ENCODE measurements at places on chromosomes 6 and 20.

DNA sequence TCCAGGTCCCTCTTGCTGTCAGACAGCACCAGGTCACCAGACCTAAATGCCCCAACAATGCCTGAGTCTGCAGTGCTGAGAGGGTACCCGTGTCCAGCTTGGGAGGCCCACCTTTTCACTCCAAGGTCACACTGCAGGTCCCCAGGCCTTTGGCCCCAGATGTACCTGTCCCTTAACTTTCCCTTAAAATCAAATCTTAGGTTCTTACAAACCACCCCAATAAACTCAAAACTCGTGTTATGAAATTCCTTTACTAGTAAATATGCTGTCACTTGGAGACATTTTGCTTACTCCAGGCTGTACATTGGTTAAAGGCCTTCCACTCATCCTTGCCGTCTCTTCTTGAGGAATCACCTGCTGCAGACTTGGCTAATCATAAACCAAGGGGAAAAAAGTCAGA, 165.7 kb upstream of the RREB1 start:
- no peak for DNase-seq

DNA sequence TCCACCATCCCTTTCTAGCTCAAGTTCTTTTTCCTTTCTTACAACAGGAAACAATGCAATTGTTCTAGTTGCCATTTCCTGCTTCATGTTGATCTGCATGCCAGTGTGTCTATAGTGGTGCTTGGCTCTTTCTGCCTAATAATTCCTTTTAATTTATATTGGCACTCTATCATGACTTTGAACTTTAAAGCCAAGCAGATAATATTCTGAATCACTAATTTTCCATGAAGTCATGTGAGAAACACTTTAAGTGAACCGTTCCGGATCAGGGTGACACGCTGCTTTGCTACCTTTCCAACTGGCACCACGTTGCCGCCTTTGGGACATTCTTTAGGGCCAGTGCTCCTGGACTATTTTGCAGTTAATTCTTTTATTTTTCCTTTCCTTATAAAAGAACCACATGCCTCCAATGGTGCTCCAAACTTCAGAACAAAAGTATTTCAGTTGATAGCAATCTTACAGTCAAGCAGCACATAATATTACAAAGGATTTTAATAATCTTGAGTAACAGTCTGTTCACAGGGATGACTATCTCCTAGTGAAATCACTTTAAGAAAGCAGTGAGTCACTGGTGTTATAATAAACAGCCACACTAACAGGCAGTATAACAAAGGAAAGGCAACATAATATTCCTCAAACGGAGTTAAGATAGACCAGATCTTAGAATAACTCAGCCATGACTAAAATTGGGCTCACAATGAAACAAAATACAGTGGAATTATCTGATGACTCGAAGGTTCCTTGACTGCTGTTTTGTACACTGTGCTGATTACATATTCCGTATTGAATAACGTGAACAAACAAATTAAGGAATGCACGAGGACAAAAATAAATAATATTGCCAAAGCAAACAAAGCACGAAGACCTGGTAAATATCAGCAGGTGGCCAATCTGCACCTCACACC, 19.0 kb upstream of the BLOC1S5 start:
- no peak for DNase-seq

- DNase-seq, result no peak
Observed at GRCh38 chr20:46455729-46456128, 49.3 kb upstream of the ELMO2 start.

DNA sequence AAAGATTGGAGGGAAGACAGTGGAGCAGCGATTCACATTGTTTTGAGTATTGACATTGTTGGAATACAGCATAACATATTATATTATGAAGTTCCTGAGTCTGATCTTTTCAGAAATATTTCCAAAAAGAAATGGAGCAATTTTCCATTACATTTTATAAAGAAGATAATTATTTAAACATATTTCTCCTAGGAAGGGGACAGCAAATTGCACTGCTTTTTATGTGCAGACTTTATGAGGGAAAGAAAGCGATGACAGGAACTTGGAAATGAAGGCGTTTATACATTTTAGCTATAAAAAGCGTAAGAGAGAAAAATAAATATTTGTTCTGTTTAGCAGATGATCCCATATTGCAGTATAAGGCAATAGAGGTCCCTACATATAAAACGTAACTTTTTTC, 117.0 kb upstream of the EDN1 start:
- DNase-seq, result no peak

- DNase-seq, result no peak
Observed at GRCh38 chr20:59176812-59177211, 13.2 kb downstream of the ZNF831 start.

- DNase-seq, result no peak
Observed at GRCh38 chr20:3786126-3786484, 435 bp downstream of the CENPB start.

- DNase-seq, result no peak
Observed at GRCh38 chr20:42587427-42587826, 602.3 kb downstream of the PTPRT start.

- DNase-seq, result no peak
Observed at GRCh38 chr6:27136077-27136644, 111.3 kb upstream of the PRSS16 start.

- DNase-seq, result no peak
Observed at GRCh38 chr6:63114610-63115211, 96.6 kb upstream of the FKBP1C start.

DNA sequence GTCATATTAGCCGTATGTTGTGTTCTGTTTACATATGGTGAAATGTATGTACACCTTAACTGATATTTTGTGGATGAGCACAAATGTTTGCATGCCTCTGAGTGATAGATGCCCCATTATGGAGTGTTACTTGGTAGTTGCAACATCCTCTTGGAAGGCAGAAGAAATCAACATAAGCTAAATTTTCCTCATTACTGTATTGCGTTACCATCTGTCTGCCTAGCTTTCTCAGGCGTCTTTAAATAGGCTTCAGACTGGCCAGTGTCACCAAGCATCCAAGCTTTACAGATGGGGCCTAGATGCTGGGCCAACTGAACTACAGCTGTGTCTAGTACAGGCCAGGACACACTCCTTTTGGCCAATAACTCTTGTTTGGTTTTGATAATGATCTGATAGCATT, 250.6 kb downstream of the SAMD5 start:
- peak; percentile 92 for DNase-seq

DNA sequence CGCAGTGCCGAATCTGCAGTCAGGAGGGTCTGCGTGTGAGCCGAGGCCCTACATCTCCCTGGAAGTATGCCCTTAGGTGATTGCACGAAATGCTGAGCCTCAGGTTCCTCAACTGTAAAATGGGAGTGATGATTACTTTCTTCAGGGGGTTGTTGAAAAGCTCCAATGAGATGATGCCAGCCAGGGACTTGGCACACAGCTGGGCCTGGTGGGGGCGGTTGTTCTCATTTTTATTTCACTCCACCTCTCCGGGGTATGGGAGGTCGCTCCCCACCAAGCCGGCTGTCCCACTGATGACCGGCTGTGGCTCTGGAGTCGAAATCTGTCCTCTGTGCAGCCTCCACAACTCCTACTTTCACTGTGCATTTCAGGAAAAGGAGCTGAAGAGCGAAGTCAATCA, 8.1 kb downstream of the PCK1 start:
- no peak for DNase-seq

- DNase-seq, result no peak
Observed at GRCh38 chr6:11711984-11712711, 66.5 kb downstream of the ADTRP start.

- no peak for DNase-seq
Observed at GRCh38 chr6:162092816-162093502, 634.6 kb downstream of the PRKN start.

GRCh38 chr20:32971703-32972161, 32.5 kb downstream of the SUN5 start:
- no peak for DNase-seq

DNA sequence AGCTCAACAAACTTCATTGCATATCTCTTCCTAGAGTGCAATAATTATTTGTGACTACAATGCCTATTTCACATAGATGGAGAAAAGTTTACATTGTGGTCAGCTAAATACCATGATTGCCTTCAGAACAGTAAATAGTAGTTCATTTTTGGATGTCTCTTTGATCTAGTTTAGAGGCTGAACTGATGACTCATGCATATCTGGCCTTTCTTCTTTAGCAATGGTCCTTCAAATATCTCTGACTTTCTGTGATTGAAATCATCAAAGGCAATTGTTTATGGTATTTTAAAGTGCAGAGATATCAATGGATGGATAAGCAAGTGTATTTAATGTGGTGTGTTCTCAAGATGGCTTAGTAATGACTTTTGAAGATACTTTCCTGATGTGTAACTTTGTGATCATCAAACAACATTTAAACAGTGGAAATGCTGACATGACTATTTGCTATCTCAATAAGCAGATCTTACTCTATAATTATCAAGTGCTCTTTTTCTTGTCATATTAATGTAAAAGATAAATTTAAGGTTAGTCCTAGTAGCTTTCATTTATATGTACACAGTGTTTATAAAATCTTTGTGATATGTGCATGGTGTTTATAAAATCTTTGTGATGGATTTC, 523.7 kb upstream of the SLC35B3 start:
- no peak for DNase-seq

DNA sequence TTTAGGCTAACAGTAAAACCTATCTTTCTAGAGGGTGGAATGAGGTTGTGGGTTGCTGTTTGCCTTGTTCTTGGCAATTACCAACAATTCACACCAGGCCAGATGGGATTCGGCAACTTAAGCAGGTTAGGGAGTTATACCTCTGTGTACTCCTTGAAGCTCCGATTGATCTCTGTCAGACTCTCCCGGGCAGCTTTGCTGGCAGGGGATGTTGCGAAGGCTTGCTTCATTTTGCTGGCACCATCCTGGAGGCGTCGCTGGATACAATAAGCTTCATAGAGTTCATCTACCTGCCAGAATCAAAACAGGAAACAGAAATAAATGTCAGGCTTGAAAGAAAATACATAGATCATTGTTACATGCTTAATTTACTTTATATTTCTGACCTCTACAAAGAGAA, 66.4 kb upstream of the ARMH2 start:
- no peak for DNase-seq

- DNase-seq, result no peak
Observed at GRCh38 chr6:129212081-129212480, 329.1 kb downstream of the LAMA2 start.

GRCh38 chr6:80460257-80460865, 353.9 kb downstream of the BCKDHB start:
- DNase-seq, result no peak

DNA sequence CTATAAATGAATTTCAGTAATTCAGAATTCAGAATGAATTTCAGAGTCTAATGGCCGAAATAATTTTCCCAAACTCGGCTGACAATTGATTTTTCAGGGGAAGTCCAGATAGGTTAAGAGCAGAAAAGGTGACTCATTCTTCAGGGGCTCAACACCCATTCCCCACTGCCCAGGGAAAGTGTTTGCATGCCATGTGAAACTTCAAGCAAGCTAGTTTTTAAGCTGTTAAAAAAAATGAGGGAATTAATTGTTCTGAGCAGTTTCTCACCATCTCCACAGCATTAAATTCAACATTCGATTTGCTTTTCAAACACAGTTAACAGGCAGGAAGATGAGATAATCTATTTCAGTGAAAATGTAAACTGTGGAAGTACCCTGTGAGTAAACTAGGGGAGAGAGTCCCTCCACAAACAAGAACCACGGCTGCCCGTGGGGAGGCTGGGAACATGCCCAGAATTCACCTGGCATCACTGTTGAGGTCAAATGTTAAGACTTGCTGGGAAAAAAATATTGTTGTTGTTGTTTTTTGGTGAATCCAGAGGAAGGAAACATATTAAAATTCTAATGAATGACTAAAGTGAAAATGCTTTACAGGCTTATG, 650.8 kb upstream of the AGPAT4 start:
- DNase-seq, result no peak

DNA sequence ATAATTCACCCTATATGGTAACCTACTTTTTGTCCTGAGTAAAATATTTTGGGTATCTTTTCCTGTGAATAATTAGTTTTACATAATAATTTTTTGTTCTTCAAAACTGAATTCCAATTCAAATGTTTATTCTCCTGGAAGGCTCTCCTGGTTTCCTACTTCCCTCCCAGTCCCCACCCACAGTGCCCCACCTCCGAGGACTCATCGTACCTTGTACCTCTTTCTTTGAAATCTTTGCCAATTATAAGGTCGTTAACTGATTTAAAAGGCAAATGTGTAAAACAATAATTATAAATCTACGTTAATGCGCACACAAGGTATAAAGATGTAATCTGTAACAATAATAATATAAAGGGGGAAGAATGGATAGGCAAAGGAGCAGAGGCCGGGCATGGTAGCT, 40.5 kb upstream of the VEGFA start:
- no peak for DNase-seq

- no peak for DNase-seq
Observed at GRCh38 chr6:146961831-146962230, 242.4 kb upstream of the STXBP5 start.

- no peak for DNase-seq
Observed at GRCh38 chr6:40666530-40666929, 79.4 kb upstream of the LRFN2 start.

GRCh38 chr20:32907886-32908285, 49.2 kb downstream of the EFCAB8 start:
- no peak for DNase-seq
